NK-92 treated with Interleukin-12 subunit alpha and Interleukin-12 subunit beta, amount 100 ng/mL, for 24 hours (cell line): ENCODE measurements at places on chromosomes 2 and 18.

- no peak for DNase-seq
These were observed 195.6 kb upstream of the POU3F3 start for GRCh38 chr2:104658144-104658835.

DNA sequence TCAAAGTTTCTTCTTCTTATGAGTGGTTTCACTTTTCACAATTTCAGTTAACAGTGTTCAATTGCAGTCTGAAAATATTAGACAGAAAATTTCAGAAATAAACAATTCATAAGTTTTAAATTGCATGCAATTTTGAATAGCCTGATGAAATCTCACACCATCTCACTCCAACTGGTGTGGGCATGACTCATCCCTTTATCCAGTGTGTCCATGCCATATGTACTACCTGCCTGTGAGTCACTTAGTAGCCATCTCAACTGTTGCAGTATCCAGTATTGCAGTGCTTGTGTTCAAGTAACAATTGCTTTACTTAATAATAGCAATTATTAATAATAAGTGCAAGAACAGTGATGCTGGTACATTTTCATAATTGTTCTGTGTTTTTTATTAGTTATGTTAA is 1202.5 kb downstream of the DSC3 start:
- no peak for DNase-seq

GRCh38 chr2:40540026-40540425 is 88.1 kb upstream of the SLC8A1 start:
- no peak for DNase-seq

DNA sequence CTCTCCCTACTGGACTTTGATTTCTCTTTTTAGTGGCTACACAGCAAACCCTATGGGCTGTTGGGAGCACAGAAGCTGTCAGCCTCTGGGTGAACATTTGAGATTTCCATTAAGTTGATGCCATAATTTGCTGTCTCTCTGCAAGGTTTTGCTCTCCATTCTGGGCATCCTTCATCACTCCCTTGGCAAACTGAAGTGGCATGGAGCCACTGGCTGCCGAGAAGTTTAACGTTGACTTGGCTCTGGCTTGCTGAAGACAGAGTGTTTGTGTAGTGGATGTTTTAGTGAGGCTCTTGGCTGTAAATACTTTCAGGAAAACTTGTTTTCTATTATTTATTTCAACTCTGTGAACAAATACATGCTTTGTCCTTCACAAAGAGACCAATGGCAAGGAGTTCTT is 91.5 kb downstream of the ALK start:
- DNase-seq, result no peak

GRCh38 chr2:109258376-109258775 is 129.4 kb downstream of the SH3RF3 start:
- DNase-seq, result no peak

GRCh38 chr2:128876986-128877983 is 558.6 kb upstream of the HS6ST1 start:
- DNase-seq, result no peak

GRCh38 chr18:45236676-45237075 is 378.6 kb upstream of the SLC14A2 start:
- DNase-seq, result no peak

DNA sequence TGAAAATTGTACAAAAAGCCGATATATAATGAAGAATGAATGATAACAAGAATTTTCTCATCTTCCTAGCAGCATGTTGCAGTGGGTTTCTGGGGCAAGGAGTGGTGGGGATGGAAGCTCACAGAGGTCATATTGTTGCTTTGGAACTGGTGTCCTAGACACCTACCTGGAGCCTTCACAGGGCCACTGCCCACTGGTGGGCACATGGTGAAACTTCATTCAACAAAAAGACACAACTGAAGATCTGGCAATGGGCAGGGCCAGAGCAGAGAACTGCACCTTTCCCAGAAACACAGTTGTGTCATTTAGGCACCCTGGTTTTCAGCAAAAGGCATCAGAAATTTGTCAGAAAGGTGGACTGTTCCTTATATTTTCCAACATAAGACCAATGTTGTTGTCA is 115.3 kb downstream of the FHOD3 start:
- DNase-seq, result no peak

DNA sequence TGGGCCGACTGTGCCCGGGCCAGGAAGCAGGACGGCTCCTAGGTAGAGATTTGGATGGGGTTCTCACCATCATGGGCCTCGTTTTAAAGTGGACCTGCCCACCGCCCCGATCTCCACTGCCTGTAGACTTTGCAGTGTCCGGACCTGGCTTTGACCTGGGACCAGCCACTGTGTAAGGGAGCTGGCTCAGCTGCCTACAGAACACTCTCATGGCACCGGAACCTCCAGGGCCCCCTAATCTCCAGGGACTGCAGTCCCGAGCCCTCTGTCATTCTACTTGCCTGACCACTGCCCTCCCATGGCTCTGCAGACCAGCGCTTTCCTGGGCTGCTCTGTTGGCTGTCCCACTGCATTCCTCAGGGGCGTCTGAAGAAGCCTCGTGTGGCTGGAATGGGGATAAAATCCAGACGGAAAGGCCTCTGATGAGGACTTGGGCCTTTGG is 120.8 kb downstream of the GLI2 start:
- DNase-seq, result no peak

DNA sequence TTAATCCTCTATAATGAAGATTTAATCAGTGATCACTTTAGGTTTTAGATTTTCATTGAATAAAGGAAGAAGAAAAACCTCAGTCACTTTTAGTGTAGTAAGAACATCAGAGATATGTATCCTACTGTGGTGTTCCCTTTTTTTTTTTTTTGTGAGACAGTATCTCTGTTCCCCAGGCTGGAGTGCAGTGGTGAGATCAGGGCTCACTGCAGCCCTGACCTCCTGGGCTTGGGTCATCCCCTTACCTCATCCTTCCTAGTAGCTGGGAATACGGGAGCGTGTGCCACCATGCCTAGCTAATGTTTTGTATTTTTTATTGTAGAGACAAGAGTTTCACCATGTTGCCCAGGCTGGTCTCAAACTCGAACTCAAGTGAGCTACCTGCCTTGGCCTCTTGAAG is 5.1 kb downstream of the SLC39A10 start:
- no peak for DNase-seq

DNA sequence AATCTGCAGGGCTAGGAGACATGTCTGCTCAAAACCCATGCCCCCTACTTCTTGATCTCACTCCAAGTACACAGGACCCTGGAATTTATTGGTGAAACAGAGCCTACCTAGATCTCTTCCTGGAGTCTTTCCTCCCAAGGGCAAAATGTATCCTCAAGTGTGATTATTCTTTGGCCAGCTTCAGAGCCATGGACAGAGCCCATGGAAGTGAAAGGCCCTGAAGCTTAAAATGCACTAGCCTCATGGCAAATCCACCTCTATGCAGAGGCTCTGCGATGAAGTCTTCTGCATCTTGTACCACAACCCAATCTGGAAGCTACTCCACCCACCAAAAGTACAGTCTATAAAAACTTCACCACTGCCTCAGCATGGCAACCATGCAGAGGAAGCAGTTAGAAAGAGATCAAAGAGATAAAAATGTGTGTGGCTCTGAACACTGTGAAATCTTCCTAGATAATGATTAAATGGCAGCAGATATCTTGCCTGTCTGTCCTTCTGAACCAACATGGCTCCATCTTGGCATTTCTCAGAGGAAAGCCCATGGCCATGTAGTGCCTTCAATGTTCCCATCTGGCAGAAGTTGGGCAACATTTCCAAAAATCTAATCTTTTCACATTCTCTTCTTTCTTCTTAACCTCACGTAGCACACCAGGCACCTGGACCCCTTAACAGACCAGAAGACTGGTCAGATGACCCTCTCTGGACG is 142.9 kb upstream of the KLF7 start:
- no peak for DNase-seq

DNA sequence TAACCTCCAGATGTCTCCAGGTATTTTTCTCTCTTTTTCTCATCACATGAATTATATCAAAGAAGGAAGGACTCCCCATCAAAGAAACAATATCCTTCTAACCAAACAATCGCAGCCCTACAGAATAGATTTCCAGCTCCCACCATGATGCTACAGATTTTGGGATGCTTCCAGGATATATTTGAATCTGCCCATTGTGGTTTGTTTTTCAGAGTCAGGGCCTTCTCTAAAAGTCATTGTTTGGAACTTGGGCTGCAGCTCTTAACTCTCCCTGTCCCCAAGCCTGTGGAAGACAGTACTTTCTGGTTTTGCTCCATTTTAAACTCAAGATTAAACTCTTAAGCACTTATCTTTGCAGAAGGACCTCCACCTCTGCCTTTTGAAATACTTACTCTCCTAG is 223.2 kb downstream of the PMAIP1 start:
- no peak for DNase-seq

DNA sequence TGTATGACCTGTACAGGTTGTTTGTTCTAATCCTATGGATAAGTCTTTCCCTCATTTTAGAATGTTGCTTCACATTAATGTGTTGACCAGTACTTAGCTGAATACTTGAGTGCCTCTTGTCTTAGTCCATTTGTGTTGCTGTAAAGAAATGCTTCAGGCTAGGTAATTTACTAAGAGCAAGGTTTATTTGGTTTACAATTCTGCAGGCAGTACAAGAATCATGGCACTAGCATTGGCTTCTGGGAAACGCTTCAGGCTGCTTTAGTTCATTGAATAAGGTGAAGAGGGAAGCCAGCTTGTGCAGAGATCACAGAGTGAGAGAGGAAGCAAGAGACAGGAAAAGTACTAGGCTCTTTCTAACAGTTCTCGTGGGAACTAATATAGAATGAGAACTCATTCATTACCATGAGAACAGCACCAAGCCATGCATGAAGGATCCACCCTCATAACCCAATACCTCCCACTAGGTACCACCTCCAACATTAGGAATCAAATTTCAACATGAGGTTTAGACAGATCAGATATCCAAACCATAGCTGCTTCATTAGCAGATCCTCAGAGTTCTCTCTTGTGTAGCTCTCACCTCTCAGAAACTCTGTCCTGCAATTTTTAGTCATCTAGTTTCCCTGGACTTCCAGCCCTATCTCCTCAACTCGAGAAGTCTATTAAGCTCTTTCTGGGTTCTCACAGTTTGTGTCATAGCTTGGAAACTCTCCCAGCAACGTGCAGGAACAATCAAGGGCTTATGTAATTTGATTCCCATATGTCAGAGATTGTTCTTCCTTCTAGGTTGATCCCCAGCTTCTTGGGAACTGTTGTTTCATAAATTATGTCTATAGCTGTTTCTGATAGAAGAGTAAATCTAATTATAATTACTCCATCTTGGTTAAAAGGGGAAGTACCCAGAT is 2082.3 kb upstream of the CELF4 start:
- DNase-seq, result no peak

DNA sequence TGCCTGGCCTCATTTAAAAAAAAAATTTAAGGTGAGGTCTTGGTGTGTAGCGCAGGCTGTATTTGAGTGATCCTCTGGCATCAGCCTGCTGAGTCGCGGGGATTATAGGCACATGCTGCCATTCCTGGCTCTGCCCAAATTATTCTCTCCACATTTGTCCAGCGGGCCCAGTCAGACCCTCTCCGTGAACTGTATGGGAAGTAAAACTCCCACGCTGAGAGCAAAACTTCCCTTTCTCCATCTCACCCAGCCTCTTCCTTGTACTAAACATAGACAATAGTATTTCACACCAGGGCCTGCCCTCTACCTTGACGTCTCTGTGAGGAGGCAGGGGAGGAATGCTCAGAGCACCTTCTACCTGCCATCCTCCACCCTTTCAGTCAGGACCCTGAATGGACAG is 37.0 kb downstream of the EIF4E2 start:
- no peak for DNase-seq

- no peak for DNase-seq
These were observed 1080.8 kb upstream of the DDX18 start for GRCh38 chr2:116733699-116734098.

DNA sequence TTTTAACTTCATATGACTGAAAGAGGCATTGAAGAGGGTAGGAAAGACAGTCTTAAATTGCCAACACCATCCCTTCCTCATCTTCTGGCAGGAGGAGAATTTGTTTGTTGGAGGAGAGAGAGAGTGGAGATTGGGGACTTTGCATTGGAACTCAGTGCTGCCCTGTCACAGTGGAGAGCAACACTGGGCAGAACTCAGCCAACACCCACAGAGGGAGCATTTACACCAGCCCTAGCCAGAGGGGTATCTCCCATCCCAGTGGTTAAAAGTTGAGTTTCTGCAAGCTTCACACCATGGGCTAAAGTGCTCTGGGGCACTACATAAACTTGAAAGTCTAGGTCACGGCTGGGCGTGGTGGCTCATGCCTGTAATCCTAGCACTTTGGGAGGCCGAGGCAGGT is 174.1 kb downstream of the ANKRD30B start:
- no peak for DNase-seq

- no peak for DNase-seq
These were observed 5.3 kb downstream of the KLF11 start for GRCh38 chr2:10048501-10049171.

GRCh38 chr2:231385429-231385828 is 10.1 kb upstream of the B3GNT7 start:
- no peak for DNase-seq

DNA sequence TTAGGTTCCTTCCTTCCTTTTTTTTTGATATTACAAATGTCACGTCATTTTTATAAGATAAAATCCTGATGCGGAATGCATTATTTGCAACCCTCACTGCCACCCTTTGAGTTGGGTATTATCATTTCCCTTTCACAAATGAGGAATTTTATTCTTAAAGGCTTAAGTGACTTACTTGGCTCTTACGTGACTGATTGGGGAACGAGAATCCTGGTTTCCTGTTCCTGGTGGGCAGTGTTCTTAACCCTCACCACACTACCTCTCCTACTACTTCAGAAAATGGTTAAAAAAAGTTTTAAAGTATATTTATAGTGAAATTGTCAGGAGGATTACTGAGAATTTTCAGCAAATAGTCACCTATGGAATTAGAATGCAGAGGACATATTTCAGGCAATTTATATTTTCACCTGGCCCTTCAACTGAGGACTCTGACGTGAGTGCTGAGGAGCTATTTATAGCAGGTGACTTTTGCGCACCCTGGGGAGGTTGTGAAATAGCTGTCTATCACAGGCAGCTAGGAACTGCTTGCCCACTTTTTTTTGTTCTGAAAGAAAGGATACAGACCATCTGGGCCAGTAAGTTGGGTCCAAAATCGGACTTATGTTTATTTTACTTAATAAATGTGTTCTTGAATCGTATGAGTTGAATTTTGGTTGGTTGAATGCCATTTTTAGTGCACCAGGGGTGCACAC is 18.7 kb upstream of the RASGRP3 start:
- DNase-seq, result no peak

- no peak for DNase-seq
These were observed 43.6 kb downstream of the MRPS5 start for GRCh38 chr2:95077861-95078603.
